ENCODE measurements at places on chromosomes 7 and 10.

DNA sequence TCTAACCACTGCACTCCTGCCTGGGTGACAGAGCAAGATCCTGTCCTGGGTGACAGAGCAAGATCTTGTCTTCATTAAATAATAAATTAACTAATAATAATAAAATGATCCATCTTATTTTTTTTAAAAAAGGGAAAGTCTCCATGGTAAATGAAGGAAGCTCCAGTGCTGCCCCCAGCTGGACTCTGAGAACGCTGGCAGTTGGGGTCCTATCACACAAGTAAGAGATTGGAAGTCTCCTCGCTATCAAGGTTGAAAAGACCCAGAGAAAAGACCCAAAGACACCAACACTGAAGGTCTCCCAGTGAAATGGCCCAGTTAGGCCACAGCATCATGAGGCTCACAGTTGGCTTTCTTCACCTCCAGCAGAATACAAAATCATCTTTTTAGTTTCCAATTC, 13.8 kb upstream of the C10orf67 start:
- no peak for DNase-seq

GRCh38 chr10:89271532-89271931, 20.0 kb upstream of the LIPA start:
- DNase-seq: no peak

GRCh38 chr7:28937103-28937502, 21.0 kb downstream of the TRIL start:
- DNase-seq: no peak

DNA sequence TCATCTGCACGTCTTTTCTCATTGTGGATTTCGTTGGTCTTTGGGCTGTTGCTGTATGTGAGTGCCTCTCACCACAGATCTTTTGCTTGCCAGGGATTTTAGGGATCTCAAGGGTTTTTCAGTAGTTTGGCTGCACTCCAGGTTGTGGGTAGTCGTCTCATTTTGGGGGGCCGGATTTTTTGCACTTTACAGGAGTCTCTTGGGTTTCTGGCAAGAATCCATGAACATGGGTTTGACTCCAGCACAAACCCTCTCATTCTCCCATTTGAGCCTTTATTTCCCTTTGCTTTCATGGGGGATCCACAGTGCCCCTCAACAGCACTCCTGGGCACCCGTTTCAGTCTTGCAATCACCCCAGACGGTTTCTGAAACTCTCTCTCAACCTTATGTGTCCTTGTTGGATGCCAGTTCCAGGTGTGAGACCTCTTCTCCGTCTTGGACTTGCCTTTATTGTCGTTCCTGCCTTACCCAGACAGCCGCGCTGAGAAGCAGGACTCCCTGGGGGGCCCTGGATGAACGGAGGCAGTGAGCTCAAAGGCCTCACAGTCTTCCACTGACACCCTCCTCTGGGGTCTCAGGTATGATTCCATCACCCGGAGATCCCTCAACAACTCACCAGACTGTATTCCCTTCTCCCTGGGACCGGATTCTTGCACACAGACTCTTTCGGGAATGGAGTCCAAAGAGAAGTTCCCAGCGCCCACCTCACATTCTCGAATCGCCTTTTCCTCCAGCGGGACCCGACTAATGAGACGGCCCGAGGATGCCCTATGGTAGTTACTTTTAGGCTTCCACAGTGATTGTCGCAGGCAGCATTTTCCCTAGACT, 18.8 kb upstream of the ZNF273 start:
- peak; percentile 17 for DNase-seq

DNA sequence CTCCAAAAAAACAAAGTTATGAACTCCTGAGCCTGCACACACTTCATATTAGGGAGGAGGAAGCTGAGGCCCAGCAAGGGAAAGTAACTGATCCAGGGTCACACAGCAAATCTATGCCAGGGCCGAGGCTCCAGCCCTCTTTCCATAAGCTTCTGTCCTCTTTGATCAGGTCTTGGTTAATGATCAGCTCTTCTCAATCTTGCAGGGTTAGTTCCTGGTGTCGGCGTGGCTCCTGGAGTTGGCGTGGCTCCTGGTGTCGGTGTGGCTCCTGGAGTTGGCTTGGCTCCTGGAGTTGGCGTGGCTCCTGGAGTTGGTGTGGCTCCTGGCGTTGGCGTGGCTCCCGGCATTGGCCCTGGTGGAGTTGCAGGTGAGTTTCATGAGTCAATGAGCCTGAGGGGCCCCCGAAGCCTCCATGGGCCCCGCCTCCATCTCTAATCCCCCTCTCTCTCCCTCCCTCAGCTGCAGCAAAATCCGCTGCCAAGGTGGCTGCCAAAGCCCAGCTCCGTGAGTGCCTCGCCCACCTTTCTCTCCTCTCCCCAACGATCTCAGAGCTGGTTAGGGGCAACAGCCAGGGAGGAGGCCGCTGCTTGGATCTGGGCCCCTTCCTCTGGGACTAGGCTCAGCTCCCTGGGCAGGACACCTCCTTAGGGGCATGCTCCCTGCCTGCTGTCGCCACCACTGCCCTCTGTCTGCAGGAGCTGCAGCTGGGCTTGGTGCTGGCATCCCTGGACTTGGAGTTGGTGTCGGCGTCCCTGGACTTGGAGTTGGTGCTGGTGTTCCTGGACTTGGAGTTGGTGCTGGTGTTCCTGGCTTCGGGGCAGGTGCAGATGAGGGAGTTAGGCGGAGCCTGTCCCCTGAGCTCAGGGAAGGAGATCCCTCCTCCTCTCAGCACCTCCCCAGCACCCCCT, 23.7 kb upstream of the LIMK1 start:
- no peak for DNase-seq

- DNase-seq: no peak
Observed at GRCh38 chr10:131496351-131497052, 185.0 kb upstream of the TCERG1L start.

GRCh38 chr10:116838143-116838725, 11.1 kb upstream of the ENO4 start:
- DNase-seq: no peak

All from frontal cortex (tissue), 4 donors.